ENCODE measurements at places on chromosomes 11 and 22. TPM values are rescaled to one million over a fixed set of nuclear protein-coding genes. Genes with fewer than 3 reads are reported as not detected.

The SIPA1 gene
- total RNA-seq, result 22.4 TPM

The PKP3 gene
- total RNA-seq, result 359 TPM

The EPS8L2 gene
- total RNA-seq, result 352 TPM

The CHRDL2 gene
- total RNA-seq, result 2.5 TPM

The KCTD14 gene
- total RNA-seq, result 2.6 TPM

The SLC35E4 gene
- 21.3 TPM for total RNA-seq

The CRACR2B gene
- 106 TPM for total RNA-seq

The C1QTNF4 gene
- total RNA-seq, result 7.8 TPM

The CRY2 gene
- 42.2 TPM for total RNA-seq

The AMOTL1 gene
- total RNA-seq, result 18.3 TPM

The MS4A14 gene
- 2.7 TPM for total RNA-seq

The CHORDC1 gene
- 25.9 TPM for total RNA-seq

The MMP13 gene
- not detected for total RNA-seq

Measured in transverse colon (tissue), 4 donors.